ENCODE measurements at places on chromosomes 5 and 9.

- no peak for DNase-seq
Measured at GRCh38 chr5:56279291-56279690, 46.2 kb upstream of the ANKRD55 start.

DNA sequence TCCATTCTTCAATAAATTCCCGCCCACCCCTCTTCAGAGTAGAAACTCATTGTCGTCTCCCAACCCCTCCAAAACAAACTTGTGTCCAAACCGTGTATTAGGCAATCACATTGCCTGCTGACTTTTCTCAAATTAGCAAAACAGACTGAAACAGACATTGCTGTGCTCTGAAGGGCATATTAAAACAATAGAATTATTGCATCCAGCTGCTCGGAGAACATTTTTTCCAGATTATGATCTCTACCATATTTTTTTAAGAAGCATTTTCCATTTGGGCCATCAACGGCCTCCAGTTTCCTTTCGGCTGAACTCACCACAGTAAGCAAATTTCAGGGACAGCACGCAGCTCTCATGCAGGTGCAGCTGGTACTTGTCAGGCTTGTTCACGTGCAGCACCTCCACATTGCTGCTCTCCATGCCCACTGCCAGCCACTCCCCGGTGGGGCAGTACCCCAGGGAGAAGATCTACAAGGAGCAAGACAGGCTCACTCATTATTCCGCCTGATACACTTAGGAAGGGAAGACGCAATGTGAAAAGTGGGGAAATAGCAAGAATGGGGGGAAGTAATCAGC, 104.1 kb downstream of the TLE1 start:
- DNase-seq: no peak

GRCh38 chr5:178108446-178108845, 4.9 kb upstream of the N4BP3 start:
- no peak for DNase-seq

DNA sequence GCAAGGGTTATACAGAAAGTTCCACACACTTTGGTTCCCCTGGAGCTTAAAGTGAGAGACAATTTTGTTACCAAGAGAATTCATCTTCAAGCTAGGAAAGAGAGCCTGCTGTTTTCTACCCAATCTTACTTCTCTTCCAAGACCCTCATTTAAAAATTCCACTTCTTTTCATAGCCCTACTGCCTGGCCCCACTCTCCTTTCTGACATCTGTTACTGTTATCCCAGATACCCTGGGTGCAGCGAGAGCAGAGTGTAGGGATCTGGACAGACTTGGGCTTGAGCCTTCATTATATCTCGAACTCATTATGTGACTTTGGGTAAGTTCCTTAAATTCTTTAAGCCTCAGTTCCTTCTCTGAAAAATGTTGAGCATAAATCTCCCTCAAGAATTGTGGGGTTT, 263.1 kb downstream of the ASTN2 start:
- no peak for DNase-seq

- no peak for DNase-seq
Measured at GRCh38 chr9:35907711-35908503, 1.4 kb upstream of the SPAAR start.

- no peak for DNase-seq
Measured at GRCh38 chr5:9852671-9853070, 222.5 kb upstream of the TAS2R1 start.

- DNase-seq: no peak
Measured at GRCh38 chr5:64869419-64869818, 100.7 kb downstream of the CWC27 start.

GRCh38 chr5:60229691-60230185, 336.2 kb upstream of the PDE4D start:
- no peak for DNase-seq

DNA sequence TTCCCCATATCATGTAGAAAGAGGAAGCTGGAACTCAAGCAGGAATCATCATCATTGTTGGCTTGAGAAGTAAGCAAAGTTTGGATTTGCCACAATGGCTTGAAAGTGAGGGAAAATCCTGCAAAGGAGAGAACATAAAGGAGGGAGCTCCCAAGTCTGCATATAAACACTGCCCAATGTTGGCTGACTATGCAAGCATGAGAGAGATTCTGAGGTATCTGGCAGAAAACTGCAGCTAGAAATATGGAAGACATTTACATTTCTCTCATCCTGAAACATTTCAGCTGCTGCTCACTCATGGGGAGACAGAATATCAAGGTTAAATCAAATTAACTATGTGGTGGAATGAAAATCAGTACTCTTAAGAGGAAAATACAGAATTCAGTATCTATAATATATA, 415.6 kb upstream of the TNC start:
- DNase-seq: no peak

DNA sequence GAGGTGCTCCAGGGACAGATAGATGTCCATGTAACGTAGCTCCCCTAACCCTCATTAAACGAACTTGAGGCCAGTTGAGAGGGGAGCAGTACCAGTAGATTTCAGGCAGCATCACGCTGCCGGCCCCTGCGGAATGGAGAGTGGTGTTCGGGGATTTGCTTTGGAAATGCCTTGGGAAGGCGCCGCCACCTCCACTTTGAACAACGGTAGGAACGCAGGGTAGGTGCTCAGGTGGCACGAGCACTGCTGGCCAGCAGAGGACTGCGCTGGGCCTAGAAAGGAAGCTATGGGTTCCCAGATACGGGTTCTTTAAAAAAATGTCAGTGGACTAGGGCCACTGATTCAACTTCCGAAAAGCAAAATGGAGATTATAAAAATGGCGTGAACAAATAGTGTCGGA, 271.8 kb downstream of the FANCC start:
- DNase-seq: no peak

GRCh38 chr5:72244862-72245371, 75.1 kb downstream of the MRPS27 start:
- DNase-seq: no peak

DNA sequence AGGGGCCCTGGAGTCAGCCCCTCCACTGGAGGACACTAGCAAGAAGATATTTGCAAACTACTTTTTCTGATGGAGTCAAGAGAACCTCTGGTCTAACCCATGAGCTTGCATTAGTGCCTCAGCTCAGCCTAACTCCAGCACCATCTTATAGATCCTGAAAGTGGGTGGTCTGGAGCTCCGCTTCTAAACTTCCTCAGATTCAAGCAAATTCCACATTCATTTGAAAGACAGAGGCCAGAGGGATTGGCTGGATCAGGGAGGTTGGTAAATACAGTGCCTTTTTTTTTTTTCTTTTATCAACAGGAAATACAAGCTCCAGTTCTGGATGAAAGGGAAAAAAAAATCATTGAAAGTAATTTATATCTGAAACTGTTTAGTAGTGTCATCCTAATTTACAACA, 99.9 kb downstream of the ENC1 start:
- DNase-seq: no peak

DNA sequence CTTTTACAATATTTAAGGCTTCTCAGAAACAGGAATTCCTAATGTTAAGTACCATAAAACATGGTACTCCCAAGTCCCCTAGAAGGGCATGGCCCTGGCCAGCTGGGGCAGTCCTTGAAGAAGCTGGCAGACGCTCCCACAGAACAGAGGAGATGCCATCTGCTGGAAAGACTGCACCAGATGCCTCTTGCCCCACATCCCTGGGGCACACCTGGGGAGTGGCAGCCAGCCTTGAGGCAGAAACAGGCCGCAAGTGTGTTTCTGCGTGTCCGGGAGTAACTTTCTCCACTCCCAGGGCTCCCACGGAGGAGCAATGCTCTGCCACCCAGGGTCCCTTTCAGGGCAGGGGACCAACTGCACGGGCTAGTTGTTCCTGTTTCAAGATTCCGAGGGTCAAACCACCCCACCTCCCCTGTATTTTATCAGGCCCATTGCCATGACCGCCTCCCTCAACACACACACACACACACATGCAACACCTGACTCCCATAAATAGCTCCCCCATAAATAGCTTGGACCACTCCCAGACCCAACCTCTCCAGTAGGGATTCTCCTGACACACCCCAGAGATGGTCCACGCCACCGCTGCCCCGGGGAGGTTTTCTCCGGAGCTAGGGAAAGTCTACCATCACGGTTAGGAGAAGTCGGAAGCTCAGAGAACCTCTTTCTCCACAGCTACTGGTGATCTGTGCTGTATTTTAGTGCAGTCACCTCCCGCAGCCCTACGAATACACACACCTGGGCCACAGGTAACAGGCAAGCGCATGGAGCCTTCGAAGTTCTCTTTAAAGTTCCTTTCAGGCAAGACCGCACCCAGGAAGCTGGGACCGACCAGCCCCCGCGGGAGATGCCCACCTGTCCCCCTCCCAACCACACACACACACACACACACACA, 1.5 kb downstream of the SPOCK1 start:
- no peak for DNase-seq

DNA sequence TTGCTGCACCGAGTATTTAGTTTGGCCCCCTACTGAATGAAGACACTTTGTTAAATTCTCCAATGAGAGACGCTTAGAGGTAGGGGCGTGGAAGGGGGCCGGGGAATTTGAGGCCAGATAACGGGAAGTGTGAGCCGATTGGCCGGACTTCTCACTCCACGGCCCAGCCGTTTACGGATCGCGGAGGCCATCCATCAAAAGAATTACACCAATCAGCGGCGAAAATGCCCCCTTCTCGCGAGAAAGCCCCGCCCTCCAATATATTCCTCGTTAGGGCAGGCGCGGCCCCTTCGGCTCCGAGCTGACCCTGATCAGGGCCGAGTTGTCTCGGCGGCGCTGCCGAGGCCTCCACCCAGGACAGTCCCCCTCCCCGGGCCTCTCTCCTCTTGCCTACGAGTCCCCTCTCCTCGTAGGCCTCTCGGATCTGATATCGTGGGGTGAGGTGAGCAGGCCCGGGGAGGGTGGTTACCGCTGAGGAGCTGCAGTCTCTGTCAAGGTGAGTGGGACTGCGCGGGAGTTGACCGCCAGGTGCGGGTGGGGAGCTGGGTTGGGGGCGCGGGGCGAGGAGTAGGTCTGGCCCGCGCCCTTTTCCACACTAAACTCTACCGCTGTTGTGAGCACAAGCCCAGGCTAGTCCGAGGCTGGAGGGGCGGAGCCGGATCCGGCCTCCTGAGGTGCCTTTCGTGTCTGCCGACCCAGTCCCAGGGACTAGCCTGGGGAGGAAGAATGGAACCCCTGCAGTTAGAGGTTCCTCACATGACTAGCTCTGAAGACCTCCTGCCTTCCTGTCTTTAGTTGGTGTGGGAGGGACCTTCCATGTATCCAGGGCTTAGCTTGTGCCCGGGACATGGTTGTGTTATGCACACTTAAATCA, at the start of gene CCNG1:
Gene CCNG1 (plus strand): TSS at position 287 of the 874 bp plus-strand sequence. CDS start 1,662 bp downstream, outside the sequence.
- peak; percentile 26 for DNase-seq

- no peak for DNase-seq
Measured at GRCh38 chr9:33524306-33524947, 376 bp downstream of the ANKRD18B start.

DNA sequence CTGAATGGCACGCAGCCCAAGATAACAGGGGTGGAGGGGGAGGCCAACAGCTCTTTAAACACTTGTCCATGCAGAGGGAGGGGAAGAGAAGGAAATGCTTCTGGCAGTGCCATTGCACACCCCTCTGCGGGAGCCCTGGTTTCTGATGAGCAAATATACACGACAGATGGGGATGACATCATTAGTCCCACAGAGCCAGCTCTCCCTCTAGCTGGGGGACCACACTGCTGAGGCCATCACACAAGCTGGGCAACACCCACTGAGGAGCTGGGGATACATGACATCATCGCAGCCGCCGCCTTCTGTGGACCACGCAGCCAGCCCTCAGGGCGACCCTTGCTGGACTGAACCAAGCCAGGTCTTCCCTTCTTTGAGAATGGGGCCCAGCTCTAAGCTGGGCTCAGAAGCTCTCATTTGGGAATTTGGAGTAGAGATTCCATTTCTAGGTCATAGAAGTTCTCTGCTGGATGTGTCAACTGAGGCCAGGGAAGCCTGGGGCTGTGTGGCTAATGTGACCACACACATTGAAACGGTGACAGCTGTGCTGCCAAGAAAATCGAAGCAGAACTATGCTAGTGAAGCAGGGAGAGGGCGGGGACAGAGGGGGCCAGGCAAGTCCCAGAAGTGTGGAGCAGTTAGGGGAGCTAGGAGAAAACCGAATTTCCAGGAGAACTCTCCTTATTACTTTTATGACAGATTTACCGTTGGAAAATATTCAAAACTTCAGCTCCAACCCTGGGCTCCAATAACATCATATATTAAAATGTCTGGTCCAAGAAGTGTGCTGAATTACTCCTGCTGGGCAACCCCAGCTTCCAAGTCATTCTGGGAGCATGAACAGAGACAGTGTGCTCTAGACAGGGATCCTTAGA, 79.5 kb downstream of the PRRT1B start:
- no peak for DNase-seq

GRCh38 chr5:109694451-109694891, 4.7 kb downstream of the MAN2A1 start:
- DNase-seq: no peak

GRCh38 chr5:132387640-132388117, 18.2 kb downstream of the SLC22A5 start:
- peak; percentile 99 for DNase-seq

DNA sequence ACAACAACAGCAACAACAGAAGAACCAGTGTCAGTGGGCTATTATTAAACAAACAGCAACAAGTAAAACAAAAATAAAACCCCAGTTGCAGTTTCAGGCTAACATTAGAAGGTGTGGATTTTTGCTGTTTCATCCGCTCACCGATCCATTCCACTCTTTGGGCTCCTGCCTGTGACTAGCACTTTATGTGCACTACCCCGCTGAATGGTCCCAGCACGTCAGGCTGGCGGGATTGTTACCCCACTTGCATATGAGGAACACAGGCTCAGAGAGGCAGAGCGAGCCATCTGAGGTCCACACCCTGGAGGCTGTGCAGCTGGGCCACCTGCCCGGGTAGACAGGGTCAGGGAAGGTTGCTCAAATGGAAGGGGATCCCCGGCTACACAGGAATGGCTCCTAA, 26.0 kb downstream of the NSG2 start:
- no peak for DNase-seq

- DNase-seq: no peak
Measured at GRCh38 chr9:105233873-105234272, 10.6 kb upstream of the SLC44A1 start.

DNA sequence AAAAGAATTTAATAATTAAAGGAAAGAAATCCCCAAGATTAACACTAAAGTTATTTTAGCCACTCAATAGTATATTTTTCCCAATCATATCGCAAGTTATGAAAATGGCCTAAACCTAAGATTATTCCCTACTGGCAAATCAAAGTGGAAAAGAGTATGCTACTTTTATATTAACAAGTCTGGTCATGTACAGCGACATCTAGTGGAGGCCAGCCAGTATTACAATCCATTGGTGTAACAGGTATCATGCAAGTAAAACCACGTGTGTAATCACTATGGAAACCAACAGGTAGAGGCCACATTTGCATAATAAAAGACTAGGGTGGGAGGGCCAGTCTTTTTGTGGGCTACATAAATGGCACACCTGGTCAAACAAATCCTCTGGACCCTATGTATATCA, 976.4 kb upstream of the CDH9 start:
- DNase-seq: no peak

Data from keratinocyte (primary cell).